Heart right ventricle (tissue), 16 donors: ENCODE measurements at places on chromosomes 7 and 10.

DNA sequence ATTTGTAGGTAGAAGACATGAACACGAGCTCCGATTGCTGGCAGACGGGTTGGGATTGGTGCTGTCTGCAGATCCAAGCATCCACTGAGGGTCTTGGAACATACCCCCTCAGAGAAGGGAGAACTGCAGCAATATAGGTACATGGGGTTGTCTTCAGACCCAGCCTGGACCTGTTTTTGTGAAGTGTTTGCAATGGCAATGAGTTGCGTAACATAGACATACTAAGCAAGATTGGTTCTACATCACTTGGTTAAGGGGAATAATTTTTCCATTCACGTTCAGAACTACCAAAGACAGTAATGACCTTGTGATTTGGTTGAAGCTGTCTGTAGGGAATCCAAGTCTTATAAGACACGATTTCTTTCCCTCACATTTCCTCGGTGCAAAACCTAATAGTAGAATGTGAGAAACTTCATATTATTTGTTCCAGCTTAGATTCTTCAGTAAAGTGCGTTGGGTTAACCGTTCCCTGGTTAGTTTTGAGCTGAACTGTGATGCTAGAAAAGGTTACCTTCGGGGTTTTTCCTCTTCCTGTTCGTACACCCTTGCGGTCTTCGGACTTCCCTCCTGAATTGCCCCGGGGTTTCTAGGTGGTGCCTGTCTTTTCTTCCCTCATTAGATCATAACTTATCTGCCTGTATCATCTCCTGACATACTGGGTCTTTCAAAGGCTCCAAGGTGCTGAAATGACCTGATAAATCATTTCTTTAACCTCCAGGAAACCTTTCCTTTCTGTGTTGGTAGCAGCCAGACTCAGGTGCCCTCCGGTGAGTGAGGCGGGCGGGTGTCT lies 14.4 kb downstream of the PROSER2 start:
- no peaks in the 10 kb centered on the region for H3K27me3 ChIP-seq
- H3K4me3 ChIP-seq, result no peak overlapping the region
- no peak for DNase-seq
- no peaks in the 10 kb centered on the region for H3K4me1 ChIP-seq
- H3K27ac ChIP-seq, result no peak overlapping the region

DNA sequence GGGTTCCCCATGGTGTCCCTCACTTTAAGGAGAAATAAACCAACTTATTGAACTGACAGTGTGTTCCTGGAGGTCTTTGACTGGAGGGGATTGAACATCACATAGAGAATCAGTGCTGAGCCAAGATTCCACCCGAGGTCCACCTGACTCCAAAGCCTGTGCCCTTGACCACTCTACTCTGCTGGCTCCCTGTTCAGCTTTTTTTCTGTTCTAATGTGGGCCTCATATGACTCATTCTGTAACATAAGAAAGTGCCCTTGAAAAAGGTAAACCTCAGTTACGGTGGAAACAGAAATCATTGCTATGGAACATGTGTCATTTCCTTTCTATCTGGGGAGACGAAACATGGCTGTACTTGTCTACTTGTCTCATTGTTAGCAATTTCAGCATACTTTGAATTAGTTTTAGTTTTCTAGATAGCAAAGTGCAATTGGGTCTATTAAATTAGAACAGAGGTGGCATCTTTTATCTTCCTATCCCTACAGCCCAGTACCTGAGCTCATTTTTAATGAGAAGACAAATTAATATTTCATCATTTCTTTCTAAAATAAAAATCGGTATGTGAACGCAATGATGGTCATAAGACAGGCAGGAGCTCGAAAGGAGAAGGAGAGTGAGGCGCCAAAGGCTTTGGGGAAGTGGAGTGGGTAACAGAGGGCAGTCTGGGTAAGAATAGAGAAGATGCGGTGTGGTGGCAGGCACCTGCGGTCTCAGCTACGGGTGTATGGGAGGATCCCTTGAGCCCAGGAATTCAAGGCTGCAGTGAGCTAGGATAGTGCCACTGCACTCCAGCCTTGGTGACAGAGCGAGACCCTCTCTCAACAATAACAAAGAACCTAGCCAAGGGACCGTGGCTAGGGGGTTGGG lies 1.5 kb downstream of the GSDME start:
- no peaks in the 10 kb centered on the region for H3K27me3 ChIP-seq
- no peaks in the 10 kb centered on the region for H3K36me3 ChIP-seq
- DNase-seq, result no peak

DNA sequence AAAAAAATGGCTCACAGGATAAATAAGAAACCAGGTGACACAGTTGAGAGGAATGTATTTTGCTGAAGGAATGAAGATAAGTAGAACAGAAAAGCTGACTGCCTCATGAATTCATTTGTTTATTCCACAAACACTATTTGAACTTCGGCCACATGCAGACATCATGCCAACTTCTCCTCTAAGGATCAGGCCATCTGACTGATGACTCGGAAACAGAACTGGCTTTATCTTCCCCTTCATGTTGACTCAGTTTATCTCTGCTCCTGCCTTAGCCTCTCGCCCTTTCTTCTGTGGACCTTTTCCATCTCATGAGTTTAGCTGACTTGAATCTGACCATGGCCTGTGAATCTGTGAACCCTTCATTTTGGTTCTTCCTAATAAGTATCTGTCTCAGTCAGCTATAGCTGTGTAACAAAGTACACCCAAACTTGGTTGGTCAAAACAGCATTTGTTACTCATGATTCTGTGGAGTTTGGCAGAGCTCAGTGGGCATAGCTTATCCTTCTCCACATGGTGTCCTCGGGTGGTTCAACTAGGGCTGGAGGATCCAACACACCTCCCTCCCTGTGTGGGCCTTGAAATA lies 44.0 kb upstream of the GRID1 start:
- no peak overlapping the region for H3K4me3 ChIP-seq
- no peak for DNase-seq
- peak overlapping the region; percentile 57 for H3K27ac ChIP-seq
- H3K27me3 ChIP-seq, result no peaks in the 10 kb centered on the region
- no peaks in the 10 kb centered on the region for H3K36me3 ChIP-seq

GRCh38 chr7:127766831-127767459 lies 115.0 kb downstream of the SND1 start:
- H3K36me3 ChIP-seq, result no peaks in the 10 kb centered on the region
- H3K4me3 ChIP-seq, result no peak overlapping the region
- DNase-seq, result no peak
- no peak overlapping the region for H3K27ac ChIP-seq
- H3K4me1 ChIP-seq, result peaks cover 19% of the 10 kb centered on the region

DNA sequence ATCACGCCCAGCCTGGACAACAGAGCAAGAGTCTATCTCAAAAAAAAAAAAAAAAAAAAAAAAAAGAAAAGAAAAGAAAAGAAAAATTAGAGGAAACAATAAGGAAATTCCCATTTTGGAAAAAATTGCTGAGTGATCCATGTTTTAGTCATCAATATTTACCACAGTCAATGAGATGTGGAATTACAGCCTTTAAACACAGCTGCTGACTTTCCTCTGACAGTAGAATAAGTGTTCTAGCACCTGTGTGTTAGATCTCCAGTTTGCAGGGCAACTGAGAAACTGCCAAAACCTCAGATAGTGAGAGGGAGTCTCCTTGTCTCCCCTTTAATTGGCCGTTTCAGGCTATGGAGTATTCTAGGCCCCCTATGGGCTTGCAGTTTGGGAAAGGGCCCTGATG lies 520.1 kb downstream of the KCNMA1 start:
- no peaks in the 10 kb centered on the region for H3K4me1 ChIP-seq
- H3K36me3 ChIP-seq, result no peaks in the 10 kb centered on the region
- no peak overlapping the region for H3K27ac ChIP-seq
- H3K27me3 ChIP-seq, result no peaks in the 10 kb centered on the region

- no peaks in the 10 kb centered on the region for H3K36me3 ChIP-seq
- peaks cover 8% of the 10 kb centered on the region for H3K4me1 ChIP-seq
- no peak overlapping the region for H3K4me3 ChIP-seq
- no peak for DNase-seq
- H3K27me3 ChIP-seq, result no peaks in the 10 kb centered on the region
- no peak overlapping the region for H3K27ac ChIP-seq
Observed at GRCh38 chr10:51743146-51743545, 43.8 kb upstream of the CSTF2T start.

DNA sequence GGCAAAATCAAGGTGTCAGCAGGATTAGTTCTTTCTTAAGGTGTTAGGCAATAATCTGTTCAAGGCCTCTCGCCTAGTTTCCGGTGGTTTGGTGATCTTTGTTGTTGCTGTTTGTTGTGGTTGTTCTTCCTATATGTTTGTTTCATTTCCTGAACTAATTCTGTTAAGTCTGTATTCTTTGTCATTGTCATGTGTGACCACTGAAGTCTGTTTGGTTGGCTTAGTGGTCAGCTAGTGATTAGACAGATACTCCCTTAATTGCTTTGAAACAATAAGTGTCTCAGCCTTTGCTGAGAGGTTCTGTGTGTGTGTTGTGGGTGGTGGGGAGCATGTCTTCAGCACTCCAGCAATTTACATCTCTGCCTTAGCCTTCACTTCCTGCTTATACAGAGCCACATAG lies 46.0 kb downstream of the ABCC2 start:
- no peak for DNase-seq

DNA sequence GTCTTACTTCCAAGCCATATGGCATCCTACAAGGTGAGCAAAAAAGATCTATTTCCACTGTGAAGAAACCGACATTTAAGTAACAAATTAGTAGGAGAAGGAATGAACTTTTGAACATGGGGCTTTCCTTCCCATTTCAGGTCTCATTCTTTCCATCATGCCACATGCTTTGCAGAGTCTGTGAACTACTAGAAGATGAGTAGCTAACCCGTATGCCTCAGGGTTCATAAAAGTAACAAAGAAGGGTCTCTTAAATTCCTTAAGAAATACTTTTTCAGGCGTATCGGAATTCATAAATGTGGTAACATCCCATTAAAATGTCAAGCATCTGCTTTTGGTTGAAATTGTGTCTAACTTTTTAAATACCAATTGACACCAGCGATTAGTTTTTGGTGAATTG lies 81.3 kb upstream of the TNS3 start:
- H3K27ac ChIP-seq, result no peak overlapping the region
- no peaks in the 10 kb centered on the region for H3K36me3 ChIP-seq
- H3K4me3 ChIP-seq, result no peak overlapping the region
- no peak for DNase-seq
- H3K27me3 ChIP-seq, result no peaks in the 10 kb centered on the region

DNA sequence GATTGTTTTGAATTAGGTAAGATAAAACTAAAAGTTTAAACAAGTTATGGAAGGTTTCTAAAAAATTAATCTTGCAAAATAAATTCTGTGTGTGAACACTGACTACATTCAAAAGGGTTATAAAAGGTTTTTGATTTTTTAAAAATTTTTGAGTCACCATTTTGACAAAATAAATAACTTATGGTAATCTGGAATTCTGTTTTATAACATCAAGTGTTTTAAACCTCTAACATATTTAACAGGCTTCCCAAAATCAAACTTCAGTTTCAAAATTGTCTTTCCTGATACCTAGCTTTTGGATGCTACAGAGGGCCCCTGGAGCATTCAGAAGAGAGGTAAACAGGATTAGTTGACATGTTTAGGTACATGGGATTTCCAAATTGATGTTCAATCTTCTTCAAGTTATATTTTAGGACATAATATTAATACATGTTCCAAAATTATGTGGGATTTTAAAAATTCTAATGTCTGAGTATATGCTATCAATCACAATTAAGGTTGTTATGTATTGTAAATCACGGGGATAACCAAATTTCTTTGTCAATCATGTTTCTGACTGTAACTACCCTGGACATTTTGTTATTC lies 8.1 kb upstream of the CPA2 start:
- H3K36me3 ChIP-seq, result no peaks in the 10 kb centered on the region
- H3K4me3 ChIP-seq, result no peak overlapping the region
- H3K27ac ChIP-seq, result no peak overlapping the region
- no peak for DNase-seq

- peaks cover 53% of the 10 kb centered on the region for H3K4me1 ChIP-seq
- DNase-seq, result no peak
- no peak overlapping the region for H3K4me3 ChIP-seq
- H3K27ac ChIP-seq, result peak overlapping the region; percentile 34
Observed at GRCh38 chr7:143492043-143492471, 14.4 kb downstream of the TAS2R41 start.

DNA sequence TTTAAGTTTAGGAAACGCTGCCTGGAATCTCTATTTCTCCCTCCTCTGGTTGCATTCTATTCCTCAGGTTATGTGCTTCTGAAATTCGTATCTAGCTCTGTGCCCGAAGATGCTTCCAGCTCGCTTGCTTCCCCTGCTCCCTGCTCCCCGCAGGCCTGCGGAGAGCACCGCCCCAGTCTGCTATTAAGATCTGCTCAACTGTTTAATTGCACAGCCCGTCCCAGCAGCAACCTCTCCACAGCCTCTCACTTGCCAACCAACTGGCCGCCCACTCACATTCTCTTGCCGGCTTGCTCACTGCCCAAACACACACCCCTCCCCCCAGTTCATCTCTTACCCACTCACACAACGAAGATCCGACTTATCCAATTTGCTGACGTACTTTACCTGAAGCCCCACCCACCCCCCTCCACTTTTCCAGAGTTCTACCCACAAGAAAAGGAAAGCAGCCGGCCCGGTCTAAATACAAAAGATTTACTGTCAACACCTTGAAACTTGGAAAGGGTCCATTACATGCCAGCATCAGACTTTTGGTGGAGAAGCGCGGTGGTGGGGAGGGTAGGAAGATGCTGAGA lies 167.3 kb upstream of the KLF14 start:
- peaks cover 58% of the 10 kb centered on the region for H3K4me1 ChIP-seq
- no peak overlapping the region for H3K4me3 ChIP-seq
- DNase-seq, result peak; percentile 75
- peak overlapping the region; percentile 15 for H3K27ac ChIP-seq
- peaks cover 74% of the 10 kb centered on the region for H3K36me3 ChIP-seq

DNA sequence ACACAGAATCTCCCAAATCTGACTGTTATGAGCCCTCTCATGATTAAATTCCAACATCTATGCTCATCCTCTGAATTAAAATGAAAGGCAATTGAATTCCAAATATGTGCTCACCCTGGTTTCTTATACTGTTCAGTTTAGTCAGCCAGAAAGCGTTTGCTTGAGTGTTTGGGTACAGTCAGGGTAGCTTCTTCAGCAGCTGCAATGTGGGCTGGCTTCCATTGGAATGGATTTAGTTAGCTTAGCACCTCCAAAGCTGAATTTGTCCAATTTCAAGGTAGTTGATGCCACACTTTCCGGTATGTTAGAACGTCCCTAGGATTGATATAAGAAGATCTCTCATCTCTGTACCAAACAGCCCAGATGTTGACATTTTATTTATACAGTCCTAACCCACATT lies 9.3 kb downstream of the KLHL7 start:
- peaks cover 5% of the 10 kb centered on the region for H3K36me3 ChIP-seq
- H3K4me3 ChIP-seq, result no peak overlapping the region
- no peaks in the 10 kb centered on the region for H3K27me3 ChIP-seq
- H3K27ac ChIP-seq, result no peak overlapping the region
- H3K4me1 ChIP-seq, result peaks cover 89% of the 10 kb centered on the region

- DNase-seq, result peak; percentile 78
- no peaks in the 10 kb centered on the region for H3K27me3 ChIP-seq
- peak overlapping the region; percentile 44 for H3K4me3 ChIP-seq
Observed at GRCh38 chr10:78407009-78407711, 373.5 kb downstream of the RPS24 start.
